T-helper 2 cell (primary cell): ENCODE measurements at places on chromosomes 2 and 18.

GRCh38 chr18:49935215-49935614 lies 121.9 kb upstream of the ACAA2 start:
- DNase-seq = no peak

DNA sequence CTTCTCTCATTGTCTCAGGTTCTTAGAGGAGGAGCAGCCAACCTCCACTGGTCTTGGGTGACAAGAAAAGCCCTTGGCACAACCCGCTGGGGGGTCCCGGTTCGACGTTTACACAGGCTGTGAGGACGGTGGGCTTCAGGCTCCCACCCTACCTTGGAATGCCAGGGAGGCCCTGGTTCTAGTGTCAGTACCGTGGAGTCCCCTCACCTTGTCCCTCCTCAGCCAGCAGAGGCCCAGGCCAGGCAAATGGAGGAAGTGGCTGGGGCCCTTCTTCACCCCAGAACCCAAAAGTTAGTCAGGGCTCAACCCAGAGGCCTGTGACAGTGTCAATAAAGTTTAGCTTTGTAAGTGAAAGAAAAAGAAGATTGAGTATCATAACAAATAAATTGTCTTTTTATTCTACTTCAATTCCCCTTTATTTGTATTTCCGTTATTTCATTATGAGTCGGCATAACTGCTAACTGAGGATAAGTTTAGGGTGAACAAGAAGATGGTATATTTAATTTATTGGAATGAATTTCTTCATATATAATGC lies 62.6 kb upstream of the ZSWIM2 start:
- no peak for DNase-seq

DNA sequence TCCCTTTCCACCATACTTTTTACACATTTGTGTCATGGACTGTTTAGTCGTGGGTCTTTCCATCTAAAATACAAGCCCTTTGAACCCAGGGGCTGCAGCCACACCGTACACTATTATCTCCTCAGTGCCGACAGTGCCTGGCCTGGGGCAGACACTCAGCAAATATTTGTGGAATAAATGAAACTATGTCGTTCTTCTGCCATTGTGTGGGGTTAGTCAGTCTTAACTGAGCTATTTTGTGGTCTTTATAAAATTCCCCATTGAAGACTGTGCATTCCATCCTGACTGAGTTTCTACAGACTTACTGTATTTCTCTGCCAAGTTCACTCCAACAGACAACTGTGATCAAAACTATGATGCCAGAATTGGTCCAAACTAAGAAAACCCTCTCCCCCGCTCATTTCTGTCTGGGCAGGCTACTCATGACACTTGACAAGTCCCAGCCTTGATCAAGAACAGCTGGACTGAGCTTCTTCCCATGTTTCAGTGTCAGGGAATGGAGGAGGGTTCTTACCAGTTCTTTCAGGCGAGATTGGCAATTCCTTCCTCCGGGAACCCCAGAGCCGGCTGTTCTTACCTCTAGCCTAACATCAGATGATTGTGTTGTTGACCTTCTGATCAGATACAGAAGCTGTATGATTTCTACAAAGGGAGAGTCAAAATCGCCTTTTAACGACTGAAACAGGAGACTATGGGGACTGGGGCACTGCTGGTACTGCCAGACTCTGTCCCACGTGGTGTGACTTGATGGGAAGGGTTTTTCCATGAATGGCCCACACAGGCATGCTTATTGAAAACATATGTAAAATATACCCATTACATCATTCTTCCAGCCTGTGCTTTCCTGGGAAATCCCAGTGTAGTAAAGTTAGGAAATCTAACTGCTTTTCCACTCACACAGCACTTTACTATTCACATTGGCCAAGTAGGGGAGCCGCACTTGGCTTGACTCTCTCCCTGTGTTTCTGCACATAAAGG lies 77.4 kb upstream of the NPAS2 start:
- DNase-seq = no peak

DNA sequence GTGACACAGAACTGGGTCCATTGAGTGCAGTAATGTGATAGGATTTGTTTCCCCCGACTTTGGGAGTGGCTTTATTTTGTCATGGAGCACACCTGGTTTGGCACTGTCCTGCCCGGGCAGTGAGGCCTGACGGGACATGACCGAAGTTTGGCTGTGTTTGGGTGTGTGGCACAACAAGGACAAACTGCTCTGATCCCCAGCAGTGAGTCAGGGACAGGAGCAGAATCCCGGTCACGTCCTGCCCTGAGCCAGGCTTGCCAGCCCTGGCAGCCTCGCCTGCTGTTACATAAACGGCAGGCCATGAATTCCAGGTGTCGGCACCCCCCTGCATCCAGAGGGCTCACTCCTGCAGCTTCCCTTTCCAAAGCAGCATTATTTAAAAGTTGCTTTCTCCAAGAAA lies 45.7 kb downstream of the IMPA2 start:
- no peak for DNase-seq

- DNase-seq = no peak
These were observed 157.1 kb upstream of the CCDC150 start for GRCh38 chr2:196482119-196483065.

DNA sequence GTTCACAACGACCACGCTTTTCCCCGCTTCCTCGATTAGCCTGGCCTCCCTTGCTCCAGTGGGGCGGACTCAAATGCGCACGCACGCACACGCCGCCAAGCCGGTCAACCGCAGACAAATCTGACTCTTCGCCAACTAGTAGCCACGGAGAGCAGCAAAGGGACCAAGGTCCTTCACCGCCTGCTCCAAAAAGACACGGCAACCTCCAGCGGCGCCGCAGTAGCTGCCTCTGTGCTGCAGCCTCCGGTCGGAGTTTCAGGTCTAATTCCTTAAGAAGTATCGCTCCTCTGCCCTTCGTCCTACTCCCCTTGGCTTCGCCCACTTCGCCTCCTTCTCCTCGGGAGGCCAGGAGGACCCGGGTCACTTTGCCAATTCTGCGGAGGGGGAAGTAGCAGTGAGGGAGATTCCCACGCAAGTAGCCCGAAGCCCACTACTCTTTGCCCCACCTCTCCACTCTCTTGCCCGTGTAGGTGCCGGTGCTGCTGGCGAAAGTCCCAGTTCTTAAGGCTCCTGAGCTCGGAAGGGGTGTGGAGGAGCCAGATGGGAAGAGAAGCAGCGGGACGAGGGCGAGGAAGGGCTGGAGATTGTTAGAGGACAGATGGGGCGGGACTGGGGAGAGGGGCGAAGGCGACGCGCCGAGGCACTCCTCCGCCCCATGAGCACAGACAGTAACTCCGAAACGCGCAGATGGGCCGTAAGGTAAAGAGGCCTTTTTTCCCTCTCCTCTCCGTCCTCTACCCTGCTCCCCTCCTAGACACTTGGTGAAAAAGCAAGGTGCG lies 615 bp downstream of the AKAIN1 start:
- no peak for DNase-seq

GRCh38 chr2:65103013-65103715 lies 26.7 kb downstream of the RAB1A start:
- DNase-seq = no peak

- no peak for DNase-seq
These were observed 55.0 kb upstream of the ITGA6 start for GRCh38 chr2:172372436-172372835.

DNA sequence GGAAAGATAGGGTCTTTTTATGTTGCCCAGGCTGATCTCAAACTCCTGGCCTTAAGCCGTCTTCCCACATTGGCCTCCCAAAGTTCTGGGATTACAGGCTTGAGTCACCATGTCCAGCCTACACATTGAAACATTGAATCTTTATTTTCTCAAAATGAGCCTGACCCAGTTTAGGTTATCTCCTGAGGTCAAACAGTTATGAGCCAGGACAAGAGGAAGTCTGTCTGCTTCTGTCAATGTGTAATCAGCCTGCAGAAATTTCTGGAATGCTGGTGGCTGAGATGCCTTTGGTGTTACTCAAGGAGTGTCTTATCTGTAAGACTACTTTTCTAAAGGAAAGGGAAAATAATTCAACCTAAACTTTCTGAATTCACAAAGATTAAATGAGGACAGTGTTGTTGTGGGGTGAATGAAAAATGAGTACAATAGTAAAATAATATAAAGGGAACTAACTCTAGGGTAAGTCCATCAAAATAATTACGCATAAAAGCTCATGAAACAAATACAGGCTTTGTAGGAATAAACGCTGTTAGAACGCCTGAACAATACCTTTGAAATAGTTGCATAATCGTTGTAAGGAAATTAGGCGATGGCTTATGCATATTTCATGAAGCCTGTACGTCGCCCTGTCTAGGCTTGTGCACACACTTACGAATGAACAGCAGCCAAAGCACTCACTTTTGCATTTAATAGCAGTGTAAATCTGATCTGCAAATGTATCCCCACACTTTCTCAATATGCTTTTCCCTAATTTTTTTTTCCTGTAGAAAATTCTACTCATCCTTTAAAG lies 260.8 kb downstream of the RDH14 start:
- DNase-seq = no peak

DNA sequence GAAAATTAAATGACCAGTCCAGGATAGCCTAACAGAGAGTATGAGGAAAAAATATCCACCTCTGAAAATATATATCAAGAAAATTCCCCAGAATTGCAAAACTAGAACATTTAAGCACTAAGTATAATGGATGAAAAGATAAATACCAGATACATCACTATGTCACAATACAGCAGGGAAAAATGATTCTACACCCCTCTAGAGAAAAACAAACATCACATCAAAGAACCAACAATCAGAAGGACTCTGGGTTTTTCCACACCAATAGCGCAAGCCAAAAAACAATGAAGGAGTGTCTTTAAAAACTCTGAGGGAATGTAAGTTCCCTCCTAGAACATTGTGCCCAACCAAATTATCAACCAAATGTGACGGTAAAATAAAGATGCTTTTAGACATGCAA lies 13.7 kb downstream of the BUB1 start:
- DNase-seq = no peak

- no peak for DNase-seq
These were observed 109.0 kb upstream of the CELF4 start for GRCh38 chr18:37674570-37674969.

GRCh38 chr2:151840216-151841046 lies 12.2 kb upstream of the ARL5A start:
- DNase-seq = no peak

- DNase-seq = no peak
These were observed 1.7 kb downstream of the RNU4ATAC start for GRCh38 chr2:121532347-121532766.

GRCh38 chr2:128876986-128877983 lies 558.6 kb upstream of the HS6ST1 start:
- no peak for DNase-seq

GRCh38 chr2:13667415-13667757 lies 950.6 kb downstream of the TRIB2 start:
- no peak for DNase-seq

DNA sequence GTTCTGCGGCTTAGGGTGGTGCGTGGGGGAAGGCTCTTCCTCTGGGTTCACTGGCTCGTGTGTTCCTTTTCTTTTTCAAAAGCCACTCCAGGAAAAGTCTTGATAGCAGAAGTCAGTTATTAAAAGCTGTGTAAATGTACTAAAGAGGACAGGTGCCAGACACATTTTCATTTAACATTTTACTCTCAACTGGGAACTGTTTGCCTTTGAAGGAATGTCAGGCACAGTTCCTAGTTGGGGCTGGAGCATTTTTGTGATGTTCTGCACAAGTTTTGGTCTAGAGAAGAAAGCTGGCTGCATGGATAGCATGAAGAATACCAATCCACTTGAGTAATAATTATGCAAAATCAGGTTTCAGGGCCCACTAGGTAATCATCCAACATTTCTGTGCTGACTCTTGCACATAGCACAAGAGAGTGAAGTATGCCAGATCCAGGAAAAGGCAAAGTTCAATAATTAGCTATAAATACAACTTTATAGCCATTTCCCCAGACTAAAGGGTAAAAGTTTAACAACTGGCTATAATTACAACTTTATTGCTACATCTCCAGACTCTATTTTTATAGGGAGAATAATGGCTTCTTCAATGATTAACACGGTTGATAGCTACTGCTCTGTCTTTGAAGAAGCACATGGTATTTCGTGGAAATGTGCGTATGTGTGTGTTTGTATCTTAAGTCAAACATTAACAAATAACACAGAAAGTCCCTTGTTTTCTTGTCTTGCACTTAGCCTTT lies 16.2 kb downstream of the SCYGR8 start:
- DNase-seq = no peak

DNA sequence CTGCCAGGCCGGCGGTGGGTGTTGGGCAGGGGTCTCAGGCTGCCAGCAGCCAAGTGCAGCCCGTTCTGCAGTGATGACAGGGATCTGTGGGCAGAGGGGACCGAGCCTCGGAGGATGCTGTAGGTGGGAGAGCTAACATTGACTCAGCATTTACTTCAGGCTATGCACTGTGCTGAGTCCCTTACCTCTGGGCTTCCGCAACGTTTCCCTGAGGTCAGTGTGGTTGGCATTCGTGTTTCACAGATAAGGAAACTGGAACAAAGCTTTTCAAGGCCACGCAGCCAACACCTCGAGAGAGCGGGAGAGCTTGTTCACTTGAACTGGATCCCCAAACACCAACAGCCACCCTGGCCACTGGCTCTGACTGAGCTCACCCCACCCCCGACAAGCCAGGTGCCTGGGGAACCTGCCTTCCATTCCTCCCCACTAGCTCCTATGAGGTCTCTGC lies 839 bp upstream of the GPR148 start:
- DNase-seq = peak; percentile 41

GRCh38 chr18:567122-567521 lies 13.1 kb upstream of the CETN1 start:
- no peak for DNase-seq

DNA sequence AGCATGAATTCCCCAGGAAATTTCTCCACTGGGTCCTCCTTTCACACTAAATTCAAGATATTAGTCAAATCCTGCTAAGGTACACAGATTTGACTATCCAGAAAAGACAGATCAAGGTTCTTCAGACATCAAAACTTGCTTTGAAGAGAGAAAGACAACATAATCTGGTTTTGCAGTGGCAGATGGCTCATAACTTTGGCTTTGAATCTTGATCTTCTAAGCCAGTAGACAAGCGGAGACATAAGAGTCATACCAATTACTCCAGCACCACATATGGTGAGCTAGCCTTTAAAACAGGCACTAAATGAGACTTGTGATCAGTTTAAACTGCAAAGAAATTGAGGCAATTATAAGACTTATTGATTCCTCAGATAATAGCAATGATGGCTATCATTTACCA lies 29.3 kb downstream of the PDE11A start:
- DNase-seq = no peak

- no peak for DNase-seq
These were observed 26.3 kb upstream of the NPC1 start for GRCh38 chr18:23612434-23613090.

DNA sequence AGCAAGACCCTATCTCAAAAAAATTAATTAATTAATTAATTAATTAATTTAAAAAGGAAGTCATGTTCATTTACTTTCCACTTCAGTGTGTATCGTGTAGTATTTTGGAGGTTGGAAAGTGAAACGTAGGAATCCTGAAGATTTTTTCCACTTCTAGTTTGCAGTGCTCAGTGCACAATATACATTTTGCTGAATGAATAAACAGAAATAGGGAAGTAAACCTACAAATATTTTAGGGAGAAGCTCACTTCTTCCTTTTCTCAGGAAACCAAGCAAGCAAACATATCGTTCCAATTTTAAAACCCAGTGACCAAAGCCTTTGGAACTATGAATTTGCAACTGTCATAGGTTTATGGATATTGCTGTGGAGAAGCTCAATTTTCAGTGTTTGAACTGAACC lies 27.8 kb downstream of the SLC14A1 start:
- DNase-seq = no peak
